NT2/D1 (cell line): ENCODE measurements at places on chromosomes 3 and 15.

DNA sequence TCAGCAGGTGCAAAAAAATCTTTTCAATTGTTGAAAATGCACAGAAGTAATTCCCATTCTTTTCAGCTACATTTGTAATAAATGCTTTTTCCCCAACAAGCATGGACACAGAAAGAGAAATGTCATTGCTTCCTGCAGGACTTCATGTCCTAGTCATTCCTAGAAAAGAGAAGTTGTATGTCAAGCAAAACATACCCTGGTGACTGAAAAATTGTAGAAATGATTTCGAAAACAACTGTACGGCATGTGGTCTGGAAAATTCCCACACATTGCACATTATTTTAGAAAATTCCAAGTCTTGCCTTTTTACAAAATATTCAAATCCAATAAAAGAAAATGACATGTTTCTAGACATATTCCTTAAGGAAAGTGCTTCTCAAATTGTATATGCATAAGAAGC lies 50.4 kb upstream of the ALCAM start:
- no peak for DNase-seq

DNA sequence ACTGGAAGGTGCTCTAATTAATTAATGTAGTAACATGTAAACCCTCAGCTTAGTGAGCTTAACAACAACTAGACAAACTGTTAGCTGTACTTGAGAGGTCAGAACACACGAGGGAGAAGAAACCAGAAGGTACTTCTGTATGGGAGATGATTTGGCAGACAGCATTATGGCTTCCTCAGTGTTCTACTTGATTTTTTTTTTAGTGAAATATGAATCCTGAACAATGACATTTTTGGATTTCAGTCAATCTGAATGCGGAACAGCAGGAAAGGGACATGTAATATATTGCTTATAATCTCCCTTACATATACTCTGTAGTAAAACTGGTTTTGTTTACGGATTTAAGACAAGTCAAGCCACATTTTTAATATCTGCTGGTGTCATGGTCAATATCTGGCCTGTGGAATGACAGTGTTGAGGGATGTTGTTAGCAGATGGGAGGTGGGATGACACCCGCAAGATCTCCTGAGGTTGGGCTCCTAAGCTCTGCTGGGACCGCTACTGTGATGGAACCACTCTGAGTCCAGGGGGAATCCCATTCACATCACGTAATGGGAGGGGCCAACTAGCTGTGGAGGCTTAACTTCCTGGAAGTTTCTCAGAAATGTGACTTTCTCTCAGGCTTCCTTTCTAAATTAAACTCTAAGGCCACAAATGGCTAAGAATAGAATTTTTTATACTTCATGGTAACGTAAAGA lies 18.7 kb downstream of the TNFAIP8L3 start:
- DNase-seq, result no peak

GRCh38 chr3:67335813-67336212 lies 318.6 kb downstream of the SUCLG2 start:
- no peak for DNase-seq

DNA sequence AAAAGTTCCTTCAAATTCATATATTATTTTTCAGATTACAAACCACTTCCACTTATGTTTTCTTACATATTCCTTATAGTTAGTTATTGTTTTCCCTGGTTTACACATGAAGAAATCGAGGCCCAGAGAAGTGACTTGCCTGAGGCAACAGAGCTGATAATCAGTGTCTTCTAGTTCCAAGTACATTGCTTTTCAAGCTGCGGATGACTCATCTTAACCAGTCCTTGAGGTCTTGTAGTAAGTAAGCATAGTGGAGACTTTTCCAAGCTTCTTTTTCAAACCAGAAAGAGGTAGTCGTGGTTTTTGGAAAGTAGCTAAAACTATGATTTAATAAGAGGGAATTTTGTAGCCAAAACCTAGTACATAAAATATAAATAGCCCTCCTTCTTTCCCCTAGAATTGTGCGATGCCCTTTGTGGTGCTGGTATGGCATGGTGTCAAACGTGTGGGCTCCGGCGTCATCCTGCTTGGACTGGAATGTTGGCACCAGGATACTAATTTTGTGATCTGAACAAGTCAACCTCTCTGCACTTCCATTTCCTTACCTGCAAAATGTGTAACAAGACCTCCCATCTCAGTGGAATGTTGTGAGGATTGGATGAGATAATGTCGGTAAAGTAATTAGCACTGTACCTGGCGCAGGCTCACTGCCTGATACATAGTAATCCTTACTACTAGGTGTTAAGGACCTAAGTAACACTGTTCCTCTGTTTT lies 19.0 kb upstream of the DLG1 start:
- no peak for DNase-seq

GRCh38 chr15:54605556-54605955 lies 591.2 kb downstream of the RSL24D1 start:
- DNase-seq, result no peak

GRCh38 chr3:150232992-150233451 lies 175.1 kb upstream of the TSC22D2 start:
- no peak for DNase-seq
